ENCODE measurements at places on chromosomes 11 and 22. TPM values are rescaled to one million over a fixed set of nuclear protein-coding genes. Genes with fewer than 3 reads are reported as not detected.

The PDXP gene
- total RNA-seq, result 6.3 TPM

The FOLR1 gene
- total RNA-seq, result 41.2 TPM

The CARD18 gene
- total RNA-seq, result not detected

The SCUBE2 gene
- total RNA-seq, result 3.5 TPM

The SEC14L6 gene
- total RNA-seq, result 13.9 TPM

All from kidney (tissue), 22 donors.